ENCODE measurements at places on chromosomes 5 and 9.

DNA sequence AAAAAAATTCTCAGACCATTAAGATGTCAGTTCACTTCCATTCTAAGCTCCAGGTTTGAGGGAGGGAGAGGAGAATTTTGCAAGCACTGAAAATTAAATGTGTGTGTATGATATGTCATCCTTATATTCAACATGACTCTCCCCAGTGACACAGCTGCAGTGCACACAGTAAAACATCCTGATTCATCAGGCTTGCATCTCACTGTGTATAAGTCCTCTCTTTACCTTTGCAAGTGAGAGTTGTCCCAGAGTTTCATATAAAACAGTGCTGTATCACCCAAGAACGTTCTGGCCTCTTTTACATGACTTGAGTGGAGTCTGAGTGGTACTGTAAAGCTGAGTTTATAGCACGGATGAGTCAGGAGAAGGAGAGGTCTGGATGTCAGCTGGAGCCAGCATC is 50.0 kb downstream of the DMRT2 start:
- DNase-seq = no peak

GRCh38 chr9:15755660-15756059 is 202.8 kb downstream of the CCDC171 start:
- DNase-seq = no peak

- no peak for DNase-seq
Measured at GRCh38 chr9:96877269-96877668, 23.0 kb upstream of the ZNF782 start.

DNA sequence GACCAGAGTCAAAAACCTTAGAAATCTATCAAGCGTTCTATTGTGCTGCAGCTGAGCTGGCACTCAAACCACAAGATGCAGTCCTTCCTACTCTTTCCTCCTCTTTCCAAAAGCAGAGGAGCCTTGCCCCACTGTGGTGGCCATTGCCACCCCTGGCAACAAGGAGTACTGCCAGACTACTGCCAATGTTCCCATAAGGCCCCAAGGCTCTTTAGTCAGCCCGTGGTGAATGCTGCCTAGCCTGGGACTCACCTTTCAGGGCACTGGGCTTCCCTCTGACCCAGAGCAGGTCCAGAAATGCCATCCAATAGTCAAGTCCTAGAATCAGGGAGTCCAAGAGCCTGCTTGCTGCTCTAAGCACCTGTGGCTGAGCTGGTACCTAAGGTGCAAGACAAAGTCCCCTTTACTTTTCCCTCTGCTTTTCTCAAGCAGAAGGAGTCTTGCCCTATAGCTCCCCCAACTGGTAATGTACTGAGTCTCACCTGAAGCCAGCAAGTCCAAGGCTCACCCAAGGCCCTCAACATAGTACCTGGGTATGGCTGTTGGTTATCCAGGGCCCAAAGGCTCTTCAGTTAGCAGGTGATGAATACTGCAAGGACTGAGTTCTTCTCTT is 219.4 kb downstream of the ATPSCKMT start:
- DNase-seq = no peak

- no peak for DNase-seq
Measured at GRCh38 chr5:78778538-78778937, 130.0 kb upstream of the LHFPL2 start.

DNA sequence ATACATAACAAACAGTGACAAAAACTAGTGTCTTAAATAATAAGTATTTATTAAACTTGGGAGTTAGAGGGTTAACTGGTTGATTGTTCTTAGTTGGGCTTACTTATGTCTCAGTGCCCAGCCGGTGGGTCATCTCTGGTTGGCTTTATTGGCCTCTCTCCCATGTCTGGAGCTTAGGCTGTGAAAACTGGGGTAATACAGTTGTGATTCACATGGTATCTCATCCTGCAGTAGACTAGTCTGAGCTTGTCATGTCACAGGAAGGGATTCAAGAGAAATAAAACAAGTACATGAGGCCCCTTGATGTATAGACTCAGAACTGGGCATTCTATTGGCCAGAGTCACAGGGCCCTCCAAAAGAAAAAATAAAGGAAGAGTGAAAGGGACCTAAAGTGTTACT is 466.4 kb upstream of the SMC2 start:
- DNase-seq = no peak
